ENCODE measurements at places on chromosomes 13 and 19.

DNA sequence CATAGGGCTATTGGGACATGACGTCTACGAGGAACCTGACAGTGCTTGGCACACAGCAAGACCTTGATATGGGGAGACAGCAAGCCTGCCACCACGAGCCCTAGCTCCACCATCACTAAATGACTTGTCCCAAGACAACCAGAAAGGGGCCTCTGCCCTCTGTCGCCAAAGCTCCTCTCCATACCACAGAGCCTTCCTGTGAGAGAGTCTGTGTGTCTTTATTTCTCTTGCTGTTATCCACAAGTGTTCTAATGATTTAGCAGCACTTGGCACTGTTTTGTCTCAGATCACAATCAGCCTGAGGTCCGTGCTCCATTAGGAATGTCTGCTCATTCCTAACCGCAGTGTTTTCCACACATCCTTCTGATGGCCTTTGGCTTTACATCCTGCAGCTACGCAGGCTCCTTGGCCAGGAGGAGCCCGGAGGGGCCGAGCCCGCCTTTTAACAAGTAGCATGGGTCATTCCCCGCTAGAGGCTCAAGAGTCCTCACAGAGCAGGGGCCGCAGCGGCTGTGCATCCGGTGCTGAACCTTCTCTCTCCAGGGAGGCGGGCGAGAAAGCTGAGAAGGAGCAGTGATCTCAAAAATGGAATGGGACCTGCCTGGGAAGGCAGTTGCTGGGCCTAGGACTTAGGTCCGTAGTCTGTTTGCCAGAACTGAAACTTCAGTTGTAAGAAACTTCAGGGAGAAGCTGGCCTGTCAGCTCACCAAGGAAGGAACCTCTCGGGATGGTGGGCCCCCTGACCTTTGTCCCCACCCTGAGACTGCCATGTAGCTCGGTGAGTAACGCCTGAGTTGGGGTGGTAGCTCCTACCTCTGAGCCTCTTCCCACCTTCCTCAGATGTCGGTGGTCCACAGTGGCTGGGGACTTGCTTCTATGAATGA lies 61.1 kb upstream of the HMGB1 start:
- no peak for DNase-seq

GRCh38 chr19:7746903-7747884 lies at the start of gene CD209:
CD209 (minus strand) TSS chr19:7747534; CDS start chr19:7747511, 23 bp downstream.
- no peak for DNase-seq

- no peak for DNase-seq
These were observed 526.2 kb downstream of the UQCRFS1 start for GRCh38 chr19:28686756-28687155.

GRCh38 chr19:50418176-50419021 lies at the start of gene SPIB:
SPIB (plus strand) TSS chr19:50418938; CDS start chr19:50418963, 25 bp downstream.
- DNase-seq: no peak

- no peak for DNase-seq
These were observed 194.3 kb downstream of the DLEU7 start for GRCh38 chr13:50649211-50649610.

- DNase-seq: no peak
These were observed 11.4 kb upstream of the ZNF135 start for GRCh38 chr19:58047672-58048071.

GRCh38 chr13:71727662-71728061 lies 139.3 kb downstream of the DACH1 start:
- no peak for DNase-seq
